ENCODE measurements at places on chromosomes 13 and 19.

GRCh38 chr19:41305927-41306793 is 3.8 kb upstream of the CCDC97 start:
- no peak for DNase-seq

DNA sequence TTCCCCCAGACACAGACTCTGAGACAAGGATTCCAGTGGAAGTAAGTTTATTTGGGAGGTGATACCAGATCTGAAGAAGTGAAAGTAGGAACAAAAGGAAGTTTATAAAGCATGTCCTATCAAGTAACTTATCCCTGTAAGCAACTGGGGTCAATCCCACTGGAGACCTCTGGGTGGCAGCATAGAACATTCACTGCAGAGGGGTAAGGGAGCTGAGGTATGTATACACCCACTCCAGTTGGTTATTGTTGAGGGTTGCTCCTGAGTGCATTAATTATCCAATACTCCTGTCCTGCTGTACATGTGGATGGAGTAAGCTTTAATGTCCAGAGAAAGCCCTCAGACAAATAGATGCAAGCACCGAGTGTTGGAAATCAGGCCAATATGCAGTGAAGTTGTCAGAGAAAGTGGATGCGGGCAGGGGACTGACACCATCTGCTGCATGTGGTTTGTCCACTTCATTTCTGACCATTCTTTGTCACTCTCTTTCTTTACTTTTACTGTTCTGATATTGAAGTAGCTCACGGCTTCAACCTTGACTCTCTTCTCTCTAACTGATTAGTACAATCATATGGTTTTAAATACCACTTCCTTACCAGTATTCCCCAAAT is 46.7 kb downstream of the NOTCH3 start:
- no peak for DNase-seq

DNA sequence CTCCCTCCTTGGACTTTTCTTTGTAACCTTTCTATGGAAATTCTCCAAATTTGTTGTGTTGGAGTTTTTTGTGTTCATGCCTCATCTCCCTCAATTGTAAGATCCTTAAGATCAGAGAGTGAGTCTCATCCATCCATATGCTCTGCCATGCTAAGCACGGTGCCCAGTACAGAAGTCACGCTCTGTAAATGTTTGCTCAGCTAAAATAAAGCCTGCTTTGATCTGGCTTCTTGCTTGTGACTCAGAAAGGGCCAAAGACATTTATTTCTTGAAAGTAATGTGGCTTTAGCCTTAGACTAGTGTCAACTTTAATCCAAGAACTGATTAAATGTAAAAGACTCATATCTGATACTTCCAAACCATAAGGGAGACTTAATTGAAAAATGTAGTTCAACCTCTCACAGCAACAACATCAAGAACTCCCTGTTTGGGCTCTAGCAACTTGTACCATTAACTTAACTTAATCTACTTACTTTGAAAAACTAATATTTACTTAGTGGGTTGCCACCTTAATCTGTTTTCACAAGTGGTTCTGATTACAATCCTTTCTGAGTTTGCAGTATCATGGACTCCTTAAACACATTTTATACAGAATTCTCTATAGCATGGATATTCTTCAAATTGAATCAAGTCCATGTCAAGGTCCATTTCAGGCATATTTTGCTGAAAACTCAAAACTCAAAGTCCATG is 100.2 kb downstream of the KL start:
- no peak for DNase-seq

- DNase-seq: no peak
These were observed 171.9 kb downstream of the FOXO1 start for GRCh38 chr13:40494513-40494912.

GRCh38 chr13:70714993-70715392 is 606.7 kb upstream of the KLHL1 start:
- DNase-seq: no peak

- no peak for DNase-seq
These were observed 16.8 kb downstream of the ADGRE2 start for GRCh38 chr19:14761607-14762006.

GRCh38 chr19:3193256-3194105 is 7.8 kb downstream of the NCLN start:
- DNase-seq: no peak

DNA sequence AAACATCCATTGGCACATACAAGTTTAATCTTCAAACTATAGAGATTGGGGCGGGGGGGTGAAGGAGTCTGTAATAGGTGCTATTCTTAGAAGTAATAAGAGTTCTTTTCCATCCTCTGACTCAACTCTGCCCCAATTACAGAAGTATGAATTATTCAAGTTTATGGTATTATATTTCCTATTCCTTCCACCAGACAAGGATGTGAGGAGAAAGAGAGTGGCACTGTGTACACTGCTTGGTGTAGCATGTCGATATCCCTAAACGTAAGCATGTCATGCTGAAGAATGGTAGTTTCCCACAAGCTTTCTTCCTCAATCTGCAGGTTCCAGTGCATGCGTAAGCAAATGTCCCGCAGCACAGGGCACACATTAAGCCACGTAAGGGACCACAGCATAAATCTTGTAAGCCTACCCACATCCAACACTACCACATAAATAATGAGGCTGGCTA is 14.1 kb downstream of the BRD4 start:
- no peak for DNase-seq

GRCh38 chr13:72760189-72760588 is 21.5 kb downstream of the DIS3 start:
- no peak for DNase-seq

GRCh38 chr19:17671906-17672305 is 16.2 kb downstream of the UNC13A start:
- no peak for DNase-seq

GRCh38 chr19:45403781-45404556 is 900 bp downstream of the PPP1R13L start:
- no peak for DNase-seq

- DNase-seq: no peak
These were observed 24.3 kb downstream of the ANKRD10 start for GRCh38 chr13:110890279-110891165.

DNA sequence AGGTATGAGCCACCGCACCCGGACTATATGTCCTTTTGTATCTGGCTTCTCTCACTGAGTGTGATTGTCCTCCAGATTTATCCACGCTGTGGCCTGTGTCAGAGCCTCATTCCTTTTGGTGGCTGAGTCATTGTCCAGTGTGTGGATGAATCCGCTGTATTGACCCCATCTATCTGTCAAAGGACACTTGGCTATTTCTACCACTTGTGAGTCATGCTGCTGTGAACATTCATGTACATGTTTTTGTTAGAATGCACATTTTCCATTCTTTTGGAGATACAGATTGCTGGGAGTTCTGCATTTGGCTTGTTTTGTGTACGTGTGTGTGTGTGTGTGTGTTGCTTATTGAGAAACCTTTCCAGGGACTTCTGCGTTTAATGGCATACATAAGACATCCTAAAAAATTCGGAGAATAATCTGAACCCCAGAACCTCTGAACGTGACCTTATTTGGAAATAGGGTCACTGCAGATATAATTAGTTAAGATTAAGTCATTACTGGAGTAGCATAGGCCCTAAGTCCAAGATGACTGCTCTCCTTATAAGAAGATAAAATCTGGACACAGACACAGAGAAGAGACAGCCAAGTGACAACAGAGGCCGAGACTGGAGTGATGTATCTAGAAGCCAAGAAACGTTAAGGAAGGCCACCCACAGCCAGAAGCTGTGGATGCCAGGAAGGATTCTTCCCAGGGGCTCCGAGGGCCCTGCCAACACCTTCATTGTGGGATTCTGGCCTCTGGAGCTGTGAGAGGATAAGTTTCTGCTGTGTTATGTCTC is 4.9 kb upstream of the GIPC3 start:
- DNase-seq: no peak

GRCh38 chr13:26197298-26197697 is 24.8 kb downstream of the RNF6 start:
- DNase-seq: no peak

DNA sequence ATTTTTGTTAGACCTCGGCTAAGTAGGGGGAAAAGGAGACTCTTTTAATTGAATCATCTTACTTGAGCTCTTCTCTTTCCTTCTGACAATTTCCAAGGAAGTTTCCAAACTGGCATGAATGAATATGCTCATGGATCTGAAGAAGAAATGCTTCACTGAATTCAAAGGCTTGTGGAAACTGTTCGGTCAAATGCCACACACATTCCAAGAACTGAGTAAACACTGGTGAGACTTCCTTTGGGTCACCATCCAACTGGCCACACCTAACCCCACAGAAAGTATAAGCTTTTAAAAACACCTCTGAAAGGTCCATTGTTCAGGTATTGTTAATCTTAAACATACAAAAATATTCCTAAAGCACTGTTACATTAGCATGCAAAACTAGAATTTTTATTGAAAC is 33.6 kb downstream of the MTMR6 start:
- DNase-seq: no peak

DNA sequence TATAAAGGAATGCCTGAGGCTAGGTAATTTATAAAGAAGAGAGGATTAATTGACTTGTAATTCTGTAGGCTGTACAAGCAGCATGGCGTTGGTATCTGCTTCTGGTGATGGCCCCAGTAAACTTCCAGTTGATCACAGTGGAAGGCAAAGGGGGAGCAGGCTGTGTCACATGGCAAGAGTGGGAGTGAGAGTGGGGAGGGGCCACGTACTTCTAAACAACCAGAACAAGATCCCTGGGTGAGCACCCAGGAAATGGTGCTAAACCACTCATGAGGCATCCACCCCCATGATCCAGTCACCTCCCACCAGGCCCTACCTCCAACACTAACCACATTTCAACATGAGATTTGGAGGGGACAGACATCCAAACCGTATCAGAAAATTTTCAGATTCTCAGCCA is 3.0 kb upstream of the RNF113B start:
- no peak for DNase-seq

- no peak for DNase-seq
These were observed 858.0 kb upstream of the SLITRK5 start for GRCh38 chr13:86813198-86813597.

GRCh38 chr13:31367410-31367809 is 167.6 kb downstream of the B3GLCT start:
- no peak for DNase-seq

- DNase-seq: no peak
These were observed 16.9 kb downstream of the MOB3A start for GRCh38 chr19:2079076-2079864.

GRCh38 chr19:53254411-53255341 is at the start of gene ZNF677:
Gene ZNF677, minus strand, starts transcription at chr19:53254873. Its CDS starts 3,323 bp downstream, at chr19:53251550.
- peak; percentile 18 for DNase-seq

- no peak for DNase-seq
These were observed 319.2 kb upstream of the PCDH9 start for GRCh38 chr13:67549331-67549730.

DNA sequence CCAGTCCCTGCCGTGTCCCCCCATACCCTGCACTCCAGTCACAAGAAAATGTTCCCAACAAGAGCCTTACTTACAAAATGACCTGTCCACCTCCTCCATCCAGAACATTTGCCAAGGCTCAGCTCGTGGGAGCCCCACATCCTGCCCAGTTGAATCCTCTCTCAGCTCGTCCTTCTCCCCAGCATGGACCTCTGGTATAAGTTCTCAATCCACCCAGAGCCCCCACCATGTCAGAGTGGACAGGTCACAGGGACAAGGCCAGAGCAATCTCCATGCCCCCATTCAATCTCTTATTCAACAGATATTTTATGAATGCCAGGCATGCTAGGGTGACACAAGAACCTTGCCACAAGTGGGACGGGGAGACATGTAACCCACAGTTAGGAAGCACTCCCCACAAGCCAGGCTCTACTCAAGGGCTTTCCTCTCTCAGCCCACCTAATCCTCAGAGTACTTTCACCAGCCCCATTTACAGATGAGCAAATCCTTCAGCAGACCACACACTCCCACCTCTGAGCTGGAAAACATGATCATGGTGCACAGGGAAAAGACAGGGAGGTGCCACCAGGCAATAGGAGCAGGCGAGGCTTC is 15.1 kb downstream of the DEDD2 start:
- no peak for DNase-seq

- DNase-seq: no peak
These were observed at the start of gene KDELR1 for GRCh38 chr19:48391100-48392005. Gene KDELR1, minus strand, starts transcription at chr19:48391551. Its CDS starts 193 bp downstream, at chr19:48391358.

- peak; percentile 10 for DNase-seq
These were observed 881.9 kb downstream of the SLITRK6 start for GRCh38 chr13:84917252-84917878.

- no peak for DNase-seq
These were observed 1.7 kb downstream of the SMIM24 start for GRCh38 chr19:3478409-3479176.

GRCh38 chr13:92806215-92806614 is 420.4 kb upstream of the GPC6 start:
- no peak for DNase-seq

DNA sequence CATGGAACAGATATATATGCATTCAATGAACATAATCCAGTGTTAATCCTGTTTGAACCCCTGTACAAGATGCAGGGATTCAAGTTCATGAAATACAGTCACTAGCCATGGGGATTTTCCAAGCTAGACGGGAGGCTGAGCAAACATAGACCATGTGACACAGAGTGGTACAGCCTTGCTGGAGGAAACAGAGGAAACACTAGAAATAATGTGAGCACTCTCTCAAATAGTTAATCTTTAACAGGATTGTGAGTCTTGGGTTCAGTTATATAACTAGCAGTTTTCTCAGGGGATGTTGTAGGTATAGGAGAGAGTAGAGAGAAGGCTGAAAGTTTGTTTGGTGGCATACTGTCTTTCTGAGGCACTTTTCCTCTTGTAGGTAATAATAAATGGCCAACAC is 13.9 kb upstream of the LGALS16 start:
- DNase-seq: no peak

DNA sequence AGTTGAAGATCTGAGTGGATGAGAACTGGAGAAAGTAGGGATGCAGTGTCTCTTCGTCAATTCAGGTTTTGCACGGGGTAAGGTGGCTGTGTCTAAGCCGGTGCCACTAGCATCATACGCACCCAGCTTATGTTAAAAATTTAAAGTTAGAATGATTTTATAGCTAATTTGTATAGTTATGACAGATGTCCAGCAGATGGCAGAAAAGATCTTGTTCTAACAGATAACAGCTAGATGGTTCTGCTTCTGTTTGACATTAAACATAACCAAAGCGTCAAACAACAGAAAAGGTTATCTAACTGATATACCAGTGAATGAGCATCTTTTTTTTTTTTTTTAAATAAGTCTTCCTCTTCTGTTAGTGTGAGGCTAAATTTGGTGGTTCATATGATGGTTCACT is 18.8 kb upstream of the EDDM13 start:
- peak; percentile 51 for DNase-seq

DNA sequence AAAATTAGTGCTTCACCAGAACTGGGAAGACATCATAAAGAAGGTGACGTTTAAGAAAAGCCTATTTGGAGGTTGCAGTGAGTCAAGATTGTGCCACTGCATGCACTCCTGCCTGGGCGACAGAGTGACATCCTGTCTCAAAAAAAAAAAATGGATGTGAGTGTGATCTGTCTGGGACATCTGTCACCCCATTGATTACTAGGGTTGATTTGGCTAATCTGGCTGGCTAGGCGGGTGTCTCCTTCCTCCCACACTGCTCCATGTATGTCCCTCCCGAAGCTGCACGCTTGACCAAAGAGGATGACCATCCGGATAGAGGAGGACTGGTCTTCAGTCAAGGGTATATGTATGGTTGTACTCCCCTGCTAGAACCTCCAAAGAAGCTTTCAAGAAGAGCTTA is 2.6 kb downstream of the GTF2F2 start:
- no peak for DNase-seq

Measured in glomerular endothelial cell (primary cell).